Ammon's horn (tissue), 1 donor: ENCODE measurements at places on chromosomes 1 and 21.

DNA sequence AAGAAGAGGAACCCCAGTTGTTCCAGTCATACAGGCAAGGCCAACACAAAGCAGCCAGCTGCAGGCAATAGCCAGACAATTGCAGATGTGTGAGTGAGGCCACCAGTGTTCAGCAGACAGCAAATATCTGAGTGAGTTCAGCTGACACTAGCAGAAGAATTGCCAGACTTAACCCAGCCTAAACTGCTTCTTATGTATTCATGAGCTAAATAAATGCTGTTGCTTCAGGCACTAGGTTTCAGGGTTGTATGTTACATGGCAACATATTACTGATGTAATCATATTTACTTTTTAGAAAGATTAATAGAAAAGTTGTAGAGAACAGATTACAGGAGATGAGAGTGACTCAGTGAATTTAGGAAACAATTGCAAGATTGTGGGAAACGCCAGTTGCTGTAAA, 129.8 kb upstream of the CHODL start:
- peak; percentile 5 for DNase-seq

- peak; percentile 8 for DNase-seq
These were observed 417.3 kb downstream of the USH2A start for GRCh38 chr1:216005916-216006315.

DNA sequence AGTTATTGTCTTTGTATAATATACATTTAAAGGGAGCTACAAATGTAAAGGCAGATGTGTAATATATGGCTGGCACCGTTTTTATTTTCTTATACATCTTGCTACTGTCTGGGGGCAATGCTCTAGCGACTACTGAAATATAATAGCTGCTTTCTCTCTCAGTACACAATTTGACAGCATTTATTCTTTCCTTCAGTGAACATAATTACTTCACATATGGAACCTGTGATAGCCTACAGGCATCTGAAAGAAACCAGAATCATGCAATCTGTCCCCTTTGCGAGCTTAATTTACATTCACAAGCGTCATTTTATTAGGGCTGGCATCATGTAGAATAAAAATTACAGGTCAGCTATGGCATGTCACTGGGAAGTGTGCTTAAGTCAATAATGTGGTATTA, 557.5 kb upstream of the PTBP2 start:
- no peak for DNase-seq

DNA sequence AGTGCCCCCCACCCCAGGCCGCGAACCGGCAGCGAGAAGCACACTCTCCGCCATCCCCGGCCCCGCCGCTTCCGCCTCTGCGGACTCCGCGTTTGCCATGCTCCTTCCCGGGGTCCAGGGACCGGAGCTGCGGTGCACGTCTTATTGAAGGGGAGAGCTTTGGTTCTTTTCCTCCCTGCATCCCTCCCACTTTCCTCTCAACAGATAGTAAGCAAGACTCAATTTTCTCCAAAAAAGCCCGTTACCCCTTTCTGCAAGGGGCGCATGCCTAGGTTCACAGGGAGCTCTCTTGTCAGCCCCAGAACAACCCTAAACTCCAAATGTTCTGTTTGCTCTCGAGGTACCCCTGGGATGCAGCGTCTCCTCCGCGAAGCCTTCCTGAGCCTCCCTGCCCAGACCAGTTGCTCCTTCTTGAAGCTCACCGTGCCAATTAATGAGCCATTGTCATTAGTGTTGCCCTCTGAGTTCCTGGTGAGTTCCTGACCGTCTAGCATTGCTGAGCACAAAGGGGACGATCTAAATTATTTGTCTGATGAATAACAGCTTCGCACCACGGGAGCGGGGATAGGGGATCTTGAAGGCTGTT, 8.1 kb downstream of the FOXD3 start:
- no peak for DNase-seq

DNA sequence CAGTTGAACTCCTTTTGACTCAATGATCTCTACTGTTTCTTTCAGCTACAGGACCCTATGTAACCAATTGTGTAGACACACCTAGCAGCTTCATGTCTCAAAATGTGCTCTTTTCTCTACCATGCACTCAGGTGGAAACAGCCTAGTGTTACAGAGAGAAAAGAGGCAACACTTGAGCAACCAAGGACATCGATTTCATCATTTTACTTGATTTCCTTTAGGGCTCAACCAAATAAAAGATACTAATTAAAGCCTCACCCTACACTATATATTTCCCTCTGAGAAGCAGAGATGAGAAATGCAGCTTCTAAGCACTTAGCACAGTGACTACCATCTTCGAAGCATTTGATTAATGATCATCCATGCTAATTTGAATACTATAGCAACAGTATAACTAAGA, 55.1 kb downstream of the PTGER3 start:
- no peak for DNase-seq

- no peak for DNase-seq
These were observed 326.0 kb upstream of the RUNX1 start for GRCh38 chr21:35375115-35375514.

DNA sequence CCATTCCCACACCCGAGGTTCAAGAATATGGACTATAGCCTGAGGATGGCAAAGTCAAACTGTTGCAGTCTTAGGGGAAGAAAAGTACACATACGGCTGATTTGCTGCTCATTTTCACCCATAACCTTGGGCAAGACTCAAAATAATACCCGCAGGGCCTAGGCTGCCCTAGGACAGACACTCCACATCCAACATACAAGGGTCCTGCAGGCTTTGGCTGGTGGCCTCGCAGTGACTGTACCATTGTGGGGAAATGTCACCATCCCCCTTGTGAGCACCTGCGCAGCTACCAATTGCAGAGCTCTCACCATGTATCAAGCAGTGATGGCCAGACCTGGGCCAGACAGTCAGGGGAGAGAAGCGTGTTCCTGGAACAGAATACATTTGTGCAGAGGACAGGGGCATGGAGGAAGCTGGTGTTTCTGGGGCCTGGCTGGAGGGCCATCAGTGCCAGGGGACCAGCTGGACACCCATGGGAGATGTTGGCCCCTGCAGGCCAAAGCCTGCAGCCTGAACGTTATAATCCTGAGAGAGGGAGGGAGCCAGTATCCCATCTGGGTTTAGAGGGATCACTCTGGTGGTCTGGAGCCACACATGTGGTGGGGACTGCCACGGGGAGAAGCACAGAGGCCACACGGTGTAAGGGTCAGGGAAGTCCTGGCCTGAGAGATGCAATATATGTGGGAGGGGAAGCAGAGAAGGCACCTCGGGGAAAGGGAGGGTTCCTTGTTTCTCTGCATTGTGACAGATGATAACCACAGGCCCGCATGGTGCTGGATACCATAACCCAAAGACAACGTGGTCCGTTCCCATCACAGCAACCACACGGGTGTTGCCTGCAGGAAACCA, 101.2 kb downstream of the GLIS1 start:
- DNase-seq, result no peak
